ENCODE measurements at places on chromosomes 7 and 10. TPM values are rescaled to one million over a fixed set of nuclear protein-coding genes. Genes with fewer than 3 reads are reported as not detected.

DNA sequence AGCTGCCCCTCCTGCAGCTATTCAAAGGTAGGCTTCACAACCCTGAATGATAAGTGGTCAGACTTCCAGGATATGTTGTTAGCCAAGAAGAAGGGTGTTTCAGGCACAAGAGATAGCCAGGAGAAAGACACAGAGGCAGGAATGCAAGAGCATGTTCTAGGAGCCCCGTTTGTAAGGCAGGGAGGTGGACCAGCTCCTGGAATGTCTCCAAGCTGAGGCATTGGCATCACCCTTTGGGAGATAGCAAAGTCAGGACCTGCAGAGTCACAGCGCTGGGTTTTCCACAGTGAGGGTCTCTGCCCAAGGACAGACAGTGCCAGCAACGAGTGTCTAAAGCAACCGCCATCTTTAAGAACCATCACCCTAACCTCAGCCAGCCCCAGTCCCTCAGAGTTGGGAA is 484.5 kb upstream of the ZMIZ1 start:
- no peak overlapping the region for H3K27ac ChIP-seq
- no peaks in the 10 kb centered on the region for H3K27me3 ChIP-seq
- DNase-seq = no peak
- H3K4me3 ChIP-seq = no peak overlapping the region
- H3K4me1 ChIP-seq = no peaks in the 10 kb centered on the region

- H3K4me3 ChIP-seq = no peak overlapping the region
- H3K4me1 ChIP-seq = peaks cover 4% of the 10 kb centered on the region
- DNase-seq = no peak
- H3K27me3 ChIP-seq = no peaks in the 10 kb centered on the region
- H3K36me3 ChIP-seq = no peaks in the 10 kb centered on the region
Measured at GRCh38 chr10:63636812-63637211, 115.6 kb downstream of the REEP3 start.

- no peak overlapping the region for H3K27ac ChIP-seq
- no peaks in the 10 kb centered on the region for H3K4me1 ChIP-seq
- H3K4me3 ChIP-seq = no peak overlapping the region
Measured at GRCh38 chr10:20029523-20029922, 213.3 kb downstream of the PLXDC2 start.

GRCh38 chr7:140017543-140017942 is 45.2 kb downstream of the PARP12 start:
- no peaks in the 10 kb centered on the region for H3K36me3 ChIP-seq
- no peak overlapping the region for H3K27ac ChIP-seq

DNA sequence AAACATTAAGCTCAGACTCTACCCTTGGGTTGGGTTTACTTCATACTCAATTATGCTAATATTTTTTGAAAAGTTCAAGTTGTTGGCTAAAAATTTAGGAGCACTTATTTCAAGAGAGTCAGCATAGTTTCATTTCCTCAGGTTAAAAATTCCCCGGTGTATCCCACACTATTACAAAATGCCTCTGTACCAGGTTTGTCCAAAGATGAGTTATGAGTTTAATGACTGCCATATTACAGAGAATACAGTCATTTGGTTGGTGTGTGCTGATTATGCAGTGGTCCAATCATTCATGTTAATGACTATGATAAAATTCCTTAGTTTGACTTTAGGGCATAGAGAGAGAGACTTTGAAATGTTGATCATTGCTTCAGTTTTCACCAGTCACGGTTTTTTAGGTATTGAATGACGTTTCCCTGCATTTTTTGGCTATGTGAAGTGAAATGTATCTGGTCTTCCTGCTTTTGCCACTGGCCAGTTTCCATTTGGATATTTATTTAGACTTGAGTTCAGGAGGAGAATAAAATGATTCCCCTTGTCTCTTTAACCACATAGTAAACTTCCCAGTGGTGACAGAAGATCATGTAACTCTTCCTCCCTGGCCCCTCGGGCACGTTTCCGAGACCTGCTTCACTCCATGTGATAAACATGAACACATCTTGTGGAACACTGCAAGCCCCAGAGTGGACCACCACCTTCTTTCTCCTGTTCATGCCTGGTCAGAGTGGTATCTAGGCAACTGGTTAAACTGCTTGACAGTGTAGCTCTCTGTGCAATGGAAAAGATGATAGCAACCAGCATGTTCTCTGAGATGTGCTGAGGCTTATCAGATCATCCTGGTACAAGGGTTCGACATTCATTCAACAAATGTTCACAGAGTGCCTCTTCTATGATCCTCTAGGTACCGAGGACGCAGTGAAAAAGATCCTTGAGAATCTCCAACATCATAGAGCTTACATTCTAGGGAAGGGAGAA is 153.6 kb downstream of the CACNB2 start:
- no peaks in the 10 kb centered on the region for H3K4me1 ChIP-seq
- no peak overlapping the region for H3K27ac ChIP-seq
- no peak for DNase-seq
- no peaks in the 10 kb centered on the region for H3K36me3 ChIP-seq
- H3K27me3 ChIP-seq = no peaks in the 10 kb centered on the region

DNA sequence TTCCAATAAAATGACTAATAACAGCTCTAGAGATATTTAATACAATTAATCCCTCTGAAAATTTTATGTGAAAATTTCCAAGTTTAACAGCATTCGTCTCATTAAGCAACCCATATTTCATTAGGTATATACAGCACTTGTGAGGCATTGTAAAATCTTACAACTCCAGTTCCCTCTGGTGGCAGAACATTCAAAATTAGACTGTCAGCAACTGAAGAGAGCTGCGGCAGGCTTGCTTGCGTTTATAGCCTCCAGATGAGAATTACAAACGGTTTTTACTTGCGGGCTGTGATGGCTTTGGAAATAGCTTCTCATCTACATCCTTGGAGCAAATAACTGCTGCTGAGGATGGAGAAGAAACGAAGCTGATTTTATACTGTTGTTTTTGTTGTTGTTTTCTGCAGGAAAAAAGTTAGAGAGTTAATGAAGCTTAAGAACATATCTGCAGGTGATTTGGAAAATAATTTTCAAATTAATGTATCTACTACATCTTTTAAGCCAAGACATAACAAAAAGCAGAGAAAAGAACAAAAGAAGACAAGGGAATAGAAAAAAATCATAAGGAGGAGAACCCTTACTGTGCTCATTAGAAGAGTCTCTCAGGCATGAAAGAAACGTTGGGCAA is 171.3 kb downstream of the MAGI2 start:
- H3K36me3 ChIP-seq = no peaks in the 10 kb centered on the region
- H3K4me1 ChIP-seq = no peaks in the 10 kb centered on the region
- DNase-seq = no peak
- H3K27me3 ChIP-seq = no peaks in the 10 kb centered on the region

DNA sequence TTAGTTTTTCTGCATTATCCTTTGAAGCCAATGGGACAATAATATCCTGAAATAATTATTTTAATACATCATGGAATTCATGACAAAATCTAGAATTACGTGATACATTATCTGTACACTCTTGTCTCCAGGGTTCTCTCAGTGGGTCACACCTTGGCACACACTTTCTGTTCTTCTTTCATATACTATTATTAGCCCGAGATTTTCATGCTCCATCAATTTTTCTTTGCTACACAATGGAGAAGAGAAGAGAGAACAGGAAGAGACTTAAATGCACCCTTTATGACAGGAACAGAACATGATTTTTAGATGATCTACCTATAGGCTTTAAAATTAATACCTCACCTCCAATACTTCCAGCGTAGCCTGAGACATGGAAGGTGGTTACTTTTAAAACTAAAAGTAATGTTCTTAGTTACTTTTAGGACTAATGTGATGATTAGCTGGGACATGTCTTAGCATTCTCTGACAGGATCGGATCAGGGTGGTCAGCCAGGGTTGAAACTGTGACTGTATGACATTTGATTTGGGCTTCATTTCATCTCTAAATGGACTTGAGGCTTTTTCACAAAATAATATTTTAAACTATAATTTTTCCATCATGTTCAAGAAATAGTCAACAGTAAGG is 148.2 kb upstream of the WNT16 start:
- no peaks in the 10 kb centered on the region for H3K36me3 ChIP-seq
- no peak overlapping the region for H3K27ac ChIP-seq
- H3K4me3 ChIP-seq = no peak overlapping the region

DNA sequence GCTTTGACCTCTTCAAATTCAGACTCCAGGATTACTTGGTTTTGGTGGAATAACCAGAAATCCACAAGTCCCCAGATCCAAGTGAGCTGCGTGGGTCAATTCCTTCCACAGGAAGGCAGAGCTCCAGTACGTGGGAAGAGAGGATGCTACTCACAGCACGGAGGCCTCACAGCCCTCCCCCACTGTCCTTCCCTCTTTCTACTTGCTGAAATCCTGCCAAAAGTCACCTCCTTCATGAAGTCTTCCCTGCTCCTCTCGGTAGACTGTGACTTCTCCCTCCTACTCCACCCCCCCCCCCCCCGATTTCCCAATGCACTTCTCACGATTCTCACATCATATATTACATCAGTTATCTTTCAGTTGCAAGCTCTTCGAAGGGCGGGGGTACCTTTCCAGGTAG is 12.3 kb downstream of the CAMK2G start:
- no peak for DNase-seq
- H3K27ac ChIP-seq = no peak overlapping the region
- H3K4me1 ChIP-seq = no peaks in the 10 kb centered on the region
- no peak overlapping the region for H3K4me3 ChIP-seq
- peaks cover 22% of the 10 kb centered on the region for H3K36me3 ChIP-seq
- H3K27me3 ChIP-seq = no peaks in the 10 kb centered on the region

GRCh38 chr7:121304102-121304658 is 24.6 kb upstream of the WNT16 start:
- no peak overlapping the region for H3K4me3 ChIP-seq
- no peak overlapping the region for H3K27ac ChIP-seq
- no peaks in the 10 kb centered on the region for H3K4me1 ChIP-seq
- DNase-seq = no peak
- H3K36me3 ChIP-seq = no peaks in the 10 kb centered on the region

GRCh38 chr7:94706996-94707740 is 51.2 kb upstream of the SGCE start:
- H3K36me3 ChIP-seq = no peaks in the 10 kb centered on the region
- H3K27me3 ChIP-seq = no peaks in the 10 kb centered on the region
- H3K4me3 ChIP-seq = no peak overlapping the region
- DNase-seq = no peak
- H3K27ac ChIP-seq = no peak overlapping the region

DNA sequence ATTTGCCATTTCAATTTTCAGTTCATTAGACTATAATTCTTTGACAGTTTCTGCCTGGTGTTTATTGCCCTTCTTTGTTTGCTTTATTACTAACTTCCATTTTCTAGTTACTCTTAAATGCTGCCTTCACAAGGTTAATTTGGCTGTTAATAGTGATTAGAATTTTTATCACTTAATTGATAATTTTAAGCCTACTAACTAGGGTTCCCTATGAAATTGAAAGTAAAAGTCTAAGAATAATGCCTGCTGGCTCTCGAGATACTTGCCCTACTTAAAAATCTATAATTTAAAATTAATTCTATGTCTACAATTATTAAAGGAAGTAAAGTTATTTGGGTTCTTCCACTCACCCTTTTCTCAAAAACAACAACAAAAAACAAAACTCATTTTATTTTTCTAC is 65.3 kb downstream of the C1GALT1 start:
- H3K27ac ChIP-seq = no peak overlapping the region
- DNase-seq = no peak
- no peaks in the 10 kb centered on the region for H3K36me3 ChIP-seq
- no peaks in the 10 kb centered on the region for H3K4me1 ChIP-seq
- H3K4me3 ChIP-seq = no peak overlapping the region
- no peaks in the 10 kb centered on the region for H3K27me3 ChIP-seq

GRCh38 chr7:74061840-74062539 is 21.6 kb upstream of the LIMK1 start:
- peaks cover 13% of the 10 kb centered on the region for H3K4me1 ChIP-seq
- H3K4me3 ChIP-seq = no peak overlapping the region
- peak; percentile 89 for DNase-seq
- no peaks in the 10 kb centered on the region for H3K36me3 ChIP-seq
- H3K27ac ChIP-seq = peak overlapping the region; percentile 83
- H3K27me3 ChIP-seq = no peaks in the 10 kb centered on the region

DNA sequence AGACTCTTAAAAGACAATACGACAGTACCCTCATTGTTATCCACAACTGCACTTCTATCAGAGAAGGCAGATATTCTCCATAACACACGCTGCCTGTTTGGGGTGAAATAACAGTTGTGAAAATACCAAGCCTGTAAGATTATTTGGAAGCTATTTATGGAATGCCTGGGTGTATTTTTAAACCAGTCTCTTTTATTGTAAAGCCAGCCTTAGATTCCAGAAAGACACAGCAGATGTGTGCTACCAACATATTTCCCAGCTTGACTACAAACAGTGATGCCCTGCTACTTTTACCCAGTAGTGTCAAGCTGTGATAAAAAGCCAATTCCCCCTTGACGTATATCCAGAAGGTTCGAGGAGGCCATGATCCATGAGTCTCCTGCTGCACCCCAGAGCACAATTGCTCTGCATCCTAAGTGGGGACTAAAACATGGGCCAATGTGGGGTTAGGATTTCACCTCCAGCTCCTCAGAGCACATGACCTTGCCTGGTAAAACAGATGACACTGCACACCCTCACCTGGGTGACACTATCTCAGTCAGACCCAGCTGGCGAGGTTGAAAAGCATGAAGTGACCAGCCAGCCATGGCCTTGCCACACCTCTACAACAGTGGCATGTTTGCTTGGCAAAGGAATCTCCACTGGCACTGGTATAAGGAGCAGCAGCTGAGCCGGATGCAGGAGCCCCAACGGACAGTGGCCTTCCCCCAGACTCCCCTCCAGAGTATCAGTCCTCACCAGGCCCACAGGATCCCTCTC is 62.2 kb downstream of the GFRA1 start:
- H3K36me3 ChIP-seq = no peaks in the 10 kb centered on the region
- no peaks in the 10 kb centered on the region for H3K4me1 ChIP-seq
- H3K27ac ChIP-seq = no peak overlapping the region
- DNase-seq = no peak
- no peak overlapping the region for H3K4me3 ChIP-seq

- H3K27me3 ChIP-seq = no peaks in the 10 kb centered on the region
- H3K27ac ChIP-seq = no peak overlapping the region
- no peaks in the 10 kb centered on the region for H3K4me1 ChIP-seq
- no peak for DNase-seq
Measured at GRCh38 chr10:86340176-86340990, 26.2 kb downstream of the GRID1 start.

DNA sequence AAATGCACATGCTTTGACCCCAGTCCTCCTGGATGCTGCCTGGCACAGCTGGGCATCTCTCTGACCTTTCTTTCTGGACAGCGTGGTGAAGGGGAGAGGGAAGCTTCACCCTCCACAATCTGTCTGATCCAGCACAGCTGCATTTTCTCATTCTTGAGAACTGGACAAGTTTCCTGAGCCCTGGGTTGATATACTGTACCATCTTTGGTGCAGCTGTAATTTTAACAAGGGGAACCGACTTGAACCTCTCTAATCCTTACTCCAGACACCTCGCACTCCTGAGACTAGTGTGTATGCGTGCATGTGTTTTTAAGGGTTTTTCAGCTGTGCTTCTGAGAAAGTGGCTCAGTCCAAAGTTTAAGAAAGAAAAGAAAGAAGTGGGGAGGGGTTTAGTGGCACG is 655.7 kb downstream of the INHBA start:
- no peak overlapping the region for H3K27ac ChIP-seq
- no peaks in the 10 kb centered on the region for H3K27me3 ChIP-seq
- H3K4me3 ChIP-seq = no peak overlapping the region
- DNase-seq = no peak
- H3K4me1 ChIP-seq = no peaks in the 10 kb centered on the region
- H3K36me3 ChIP-seq = no peaks in the 10 kb centered on the region

The CDH23 gene
- 5.6 TPM for total RNA-seq

The POP7 gene
- 60.4 TPM for total RNA-seq

The CPED1 gene
- 17.9 TPM for total RNA-seq

The SUMF2 gene
- 179 TPM for total RNA-seq

The ABHD11 gene
- 16.7 TPM for total RNA-seq
